CD4-positive, alpha-beta T cell (primary cell): ENCODE measurements at places on chromosomes 2 and 18. TPM values are rescaled to one million over a fixed set of nuclear protein-coding genes. Genes with fewer than 3 reads are reported as not detected.

NCKAP5 gene
- not detected for total RNA-seq

ALPP gene
- not detected for total RNA-seq

SNORC gene
- 1.2 TPM for total RNA-seq

RAB31 gene
- total RNA-seq: 1.3 TPM

BOK gene
- not detected for total RNA-seq

LAMA3 gene
- not detected for total RNA-seq

DNA sequence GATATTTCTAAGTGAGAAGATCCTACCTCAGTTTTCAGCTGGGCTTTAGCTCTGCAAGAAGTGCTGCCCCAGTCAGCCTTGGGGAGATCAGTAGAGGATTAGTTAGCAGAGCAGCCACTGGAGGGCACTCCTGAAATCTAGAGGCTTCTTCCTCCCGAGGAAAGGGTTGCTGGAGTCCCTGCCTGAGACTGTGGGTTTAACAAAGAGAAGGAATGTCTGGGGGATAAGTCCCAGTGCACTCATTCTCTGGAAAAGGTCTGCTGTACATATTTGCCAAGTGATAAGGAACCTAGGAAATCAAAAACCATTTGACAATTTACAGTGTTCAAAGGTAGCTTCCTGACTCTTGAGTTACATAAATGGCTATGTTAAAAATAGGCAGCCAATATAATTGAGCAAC lies 207.2 kb downstream of the SLC8A1 start:
- H3K4me1 ChIP-seq: no peaks in the 10 kb centered on the region
- H3K36me3 ChIP-seq: no peaks in the 10 kb centered on the region
- no peak overlapping the region for H3K4me3 ChIP-seq
- H3K27me3 ChIP-seq: no peaks in the 10 kb centered on the region
- DNase-seq: no peak

DNA sequence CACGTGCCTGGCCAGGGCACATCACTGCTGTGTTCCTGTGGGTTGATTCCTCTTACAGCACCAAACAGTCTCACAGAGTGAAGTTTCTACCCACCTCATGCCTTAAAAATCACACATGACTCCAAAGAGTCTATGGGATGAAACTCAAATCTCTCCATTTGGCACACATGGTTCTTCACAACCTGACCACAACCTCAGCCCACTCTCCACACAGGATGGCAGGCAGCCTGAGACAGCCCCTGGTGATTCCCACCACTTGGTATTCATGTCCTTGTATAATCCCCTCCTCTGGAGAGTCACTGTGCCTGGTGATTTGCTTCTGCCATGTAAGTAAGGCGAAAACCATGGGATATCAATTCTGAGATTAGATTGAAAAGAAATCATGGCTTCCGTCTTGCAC lies 46.2 kb downstream of the LBH start:
- H3K27me3 ChIP-seq: no peaks in the 10 kb centered on the region
- H3K4me3 ChIP-seq: no peak overlapping the region
- H3K4me1 ChIP-seq: no peaks in the 10 kb centered on the region
- H3K36me3 ChIP-seq: no peaks in the 10 kb centered on the region
- no peak overlapping the region for H3K27ac ChIP-seq

DNA sequence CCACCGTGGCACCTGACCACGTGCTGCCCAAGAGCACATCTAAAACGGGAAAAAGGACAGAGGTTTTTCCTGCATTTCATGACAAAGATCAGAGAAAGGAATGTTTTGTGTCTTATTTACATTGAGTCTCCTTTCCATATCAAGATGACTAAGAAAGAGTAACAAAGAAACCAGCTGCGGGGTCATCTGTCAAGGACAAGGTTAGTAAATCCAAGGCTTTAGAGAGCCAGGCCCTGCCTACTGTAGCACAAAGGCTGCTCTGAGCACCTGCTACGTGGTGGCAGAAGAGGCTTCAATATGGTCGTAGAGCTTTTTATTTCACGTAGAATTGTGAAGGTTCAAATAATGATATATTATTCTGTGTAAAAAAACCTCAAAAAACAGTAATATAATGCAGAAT lies 51.0 kb downstream of the PRELID3A start:
- H3K4me3 ChIP-seq: no peak overlapping the region
- no peak overlapping the region for H3K27ac ChIP-seq
- H3K4me1 ChIP-seq: no peaks in the 10 kb centered on the region
- no peaks in the 10 kb centered on the region for H3K36me3 ChIP-seq

- peak overlapping the region; percentile 59 for H3K4me3 ChIP-seq
- no peaks in the 10 kb centered on the region for H3K36me3 ChIP-seq
- no peaks in the 10 kb centered on the region for H3K27me3 ChIP-seq
- no peak overlapping the region for H3K27ac ChIP-seq
Measured at GRCh38 chr2:101150306-101151145, 656 bp downstream of the TBC1D8 start.

DNA sequence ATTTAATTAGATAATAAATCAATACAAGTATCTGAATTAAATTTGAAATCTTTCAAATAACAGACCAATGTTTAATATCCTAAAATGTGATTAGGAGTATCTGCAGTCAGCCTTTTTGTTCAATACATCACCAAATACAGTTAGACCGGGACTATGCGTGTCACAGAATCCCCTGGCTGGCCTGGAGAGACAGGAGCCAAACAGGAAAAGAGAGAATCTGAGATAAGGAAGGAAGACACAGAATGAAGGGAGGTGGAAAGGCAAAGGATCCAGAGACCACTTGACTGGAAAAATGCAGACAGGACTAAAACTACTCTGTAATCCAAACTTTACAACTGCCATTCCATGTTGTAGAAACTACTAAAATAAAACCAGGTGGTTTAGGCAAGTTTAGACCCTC lies 66.3 kb downstream of the SIGLEC15 start:
- no peak for DNase-seq
- no peaks in the 10 kb centered on the region for H3K27me3 ChIP-seq

DNA sequence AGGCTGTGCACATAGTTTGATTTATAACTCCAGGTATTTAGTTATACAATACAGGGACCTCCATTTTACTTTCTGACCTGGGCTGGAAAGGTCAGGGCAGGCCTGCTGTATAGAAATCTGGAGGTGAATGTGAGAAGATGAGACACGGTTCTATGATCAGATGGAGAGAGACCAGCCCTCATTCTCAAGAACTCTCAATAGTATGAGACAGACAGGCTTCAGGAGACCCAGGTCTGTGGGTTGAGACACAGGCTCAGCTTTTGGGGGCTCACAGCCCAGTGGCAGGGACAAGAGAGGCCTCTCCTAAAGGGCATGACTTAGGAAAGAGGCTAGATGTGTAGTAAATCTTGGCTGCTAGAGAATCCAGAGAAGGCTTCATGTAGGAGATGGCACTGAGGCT lies 719 bp upstream of the ATP6V1B1 start:
- no peaks in the 10 kb centered on the region for H3K4me1 ChIP-seq
- H3K4me3 ChIP-seq: no peak overlapping the region

DNA sequence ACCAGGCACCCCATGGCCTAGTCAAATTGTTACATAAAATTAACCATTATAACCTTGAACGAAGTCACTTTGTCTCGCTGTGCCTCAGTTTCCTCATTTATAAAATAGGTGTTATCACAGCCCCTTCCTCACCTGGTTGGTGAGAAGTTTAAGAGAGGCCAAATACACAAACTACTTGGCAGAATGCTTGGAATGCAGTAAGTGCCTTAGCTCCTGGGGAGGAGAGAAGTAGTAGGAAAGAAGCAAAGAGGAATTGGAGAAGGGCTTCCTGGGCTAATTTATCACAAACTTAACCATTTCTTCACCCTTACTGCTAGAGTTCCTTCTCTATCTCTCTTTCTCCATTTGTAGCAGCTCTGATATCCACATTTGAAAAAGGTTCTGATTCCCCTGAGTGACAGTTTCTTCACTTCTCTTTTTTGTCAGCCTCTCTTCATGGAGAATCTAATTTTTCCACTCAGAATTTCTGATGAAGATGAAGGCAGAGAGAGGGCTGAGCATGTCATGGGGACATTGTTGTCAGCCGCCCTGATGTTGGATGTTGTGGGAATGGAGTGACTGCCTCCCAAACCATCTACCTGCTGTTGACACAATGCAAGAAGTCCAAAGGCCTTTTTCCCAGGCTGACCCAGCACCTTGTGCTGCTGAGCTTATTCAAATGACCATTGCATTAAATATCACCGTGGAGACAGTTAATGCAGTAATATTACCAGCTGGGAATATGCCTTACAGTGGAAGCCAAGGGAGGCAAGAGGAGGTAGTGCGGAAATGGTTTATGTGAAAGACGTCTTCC lies 60.4 kb downstream of the BOD1L2 start:
- no peak overlapping the region for H3K4me3 ChIP-seq
- peaks cover 5% of the 10 kb centered on the region for H3K4me1 ChIP-seq
- H3K27me3 ChIP-seq: no peaks in the 10 kb centered on the region
- H3K36me3 ChIP-seq: no peaks in the 10 kb centered on the region
- H3K27ac ChIP-seq: no peak overlapping the region

- H3K27me3 ChIP-seq: peaks cover 4% of the 10 kb centered on the region
- no peaks in the 10 kb centered on the region for H3K4me1 ChIP-seq
- H3K4me3 ChIP-seq: no peak overlapping the region
- no peaks in the 10 kb centered on the region for H3K36me3 ChIP-seq
- no peak overlapping the region for H3K27ac ChIP-seq
Measured at GRCh38 chr2:128390991-128391630, 72.4 kb upstream of the HS6ST1 start.

- H3K36me3 ChIP-seq: no peaks in the 10 kb centered on the region
- H3K4me3 ChIP-seq: no peak overlapping the region
- no peaks in the 10 kb centered on the region for H3K27me3 ChIP-seq
- no peaks in the 10 kb centered on the region for H3K4me1 ChIP-seq
- no peak overlapping the region for H3K27ac ChIP-seq
Measured at GRCh38 chr2:237314681-237315080, 99.3 kb downstream of the COL6A3 start.

DNA sequence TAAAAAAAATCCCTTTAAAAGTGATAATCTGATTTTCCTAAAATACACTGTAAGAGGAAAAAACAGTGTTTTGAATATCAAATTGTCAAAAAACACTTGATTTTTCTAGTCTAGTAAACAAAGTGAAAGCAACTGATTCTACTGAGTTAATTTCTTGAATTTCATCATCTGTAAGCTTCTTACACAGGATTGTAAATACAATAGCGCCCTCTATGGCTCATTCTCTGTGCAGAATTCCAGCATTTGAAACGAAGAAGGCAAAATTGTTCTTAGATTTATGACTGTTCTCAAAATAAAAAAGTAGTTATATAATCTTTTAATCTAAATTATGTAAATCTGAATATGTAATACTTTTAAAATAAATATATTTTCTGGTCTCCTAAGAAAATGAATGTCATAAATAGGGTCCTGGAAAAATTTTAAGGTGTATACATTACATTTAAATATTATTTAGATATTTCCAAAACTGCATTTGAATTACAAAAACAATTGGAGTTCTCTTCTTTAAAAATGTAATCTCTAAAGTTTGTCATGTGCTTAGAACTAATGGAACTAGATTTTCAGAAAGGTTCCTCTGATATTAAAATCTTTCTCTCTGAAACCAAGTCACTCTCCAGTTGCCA lies 176.9 kb upstream of the MC4R start:
- H3K36me3 ChIP-seq: no peaks in the 10 kb centered on the region
- H3K4me1 ChIP-seq: no peaks in the 10 kb centered on the region
- no peaks in the 10 kb centered on the region for H3K27me3 ChIP-seq

- no peak overlapping the region for H3K4me3 ChIP-seq
- no peaks in the 10 kb centered on the region for H3K36me3 ChIP-seq
- DNase-seq: no peak
Measured at GRCh38 chr2:173692068-173692467, 273.1 kb downstream of the SP3 start.

DNA sequence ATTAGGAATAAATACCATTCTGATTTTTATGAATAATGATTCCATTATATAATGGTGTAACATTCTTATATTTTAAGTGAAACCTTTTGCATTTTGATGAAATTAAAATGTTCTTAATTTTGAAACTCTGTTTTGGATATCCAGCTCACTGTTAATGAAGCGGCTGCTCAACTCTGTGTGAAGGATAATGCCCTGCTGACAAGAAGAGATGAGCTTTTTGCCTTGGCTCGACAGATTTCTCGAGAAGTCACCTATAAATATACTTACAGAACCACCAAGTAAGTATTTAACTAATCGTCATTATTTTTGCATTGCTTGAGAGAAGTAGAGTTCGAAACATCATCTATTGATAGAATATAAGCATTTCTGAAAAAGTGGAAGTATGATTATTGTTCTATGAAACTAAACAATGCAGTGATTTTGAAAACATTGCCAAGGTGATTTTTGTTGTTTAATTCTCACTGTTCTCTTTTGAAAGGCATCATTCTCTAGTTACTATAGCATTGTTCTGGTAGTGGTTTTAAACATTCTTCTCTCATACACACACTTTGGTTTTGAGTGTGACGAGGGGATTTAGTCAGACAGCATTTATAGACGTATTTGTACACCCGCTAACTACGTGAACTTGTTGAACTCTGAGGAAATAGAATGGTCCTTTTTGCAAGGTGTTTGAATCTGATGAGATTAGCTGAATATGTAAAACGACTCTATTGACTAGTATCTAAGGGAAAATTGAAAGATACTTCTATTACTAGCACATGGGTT lies 21.5 kb downstream of the NAB1 start:
- no peak overlapping the region for H3K4me3 ChIP-seq
- H3K4me1 ChIP-seq: peaks cover 11% of the 10 kb centered on the region
- no peak overlapping the region for H3K27ac ChIP-seq
- peak; percentile 68 for DNase-seq
- H3K36me3 ChIP-seq: peaks cover 12% of the 10 kb centered on the region

DNA sequence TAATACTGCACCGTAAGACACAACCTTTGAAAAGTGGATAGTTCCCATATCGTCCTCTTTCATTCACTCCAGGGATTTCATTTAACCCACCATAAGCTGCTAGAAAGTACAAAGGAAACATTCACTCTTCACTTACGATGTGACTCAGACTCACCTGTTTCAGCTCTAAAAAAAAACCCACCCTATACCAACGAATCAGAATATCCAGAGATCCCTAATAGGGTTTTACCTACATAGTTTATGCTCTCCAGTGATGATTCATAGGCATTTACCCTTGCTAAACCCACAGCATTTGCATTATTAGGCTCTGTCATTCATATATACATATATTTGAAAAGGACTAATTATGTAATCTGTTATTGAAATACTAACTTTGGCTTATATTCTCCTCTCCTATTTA lies 60.2 kb downstream of the PRPF40A start:
- H3K4me3 ChIP-seq: no peak overlapping the region
- no peaks in the 10 kb centered on the region for H3K4me1 ChIP-seq
- no peaks in the 10 kb centered on the region for H3K27me3 ChIP-seq
- DNase-seq: no peak
- H3K27ac ChIP-seq: no peak overlapping the region
- peaks cover 84% of the 10 kb centered on the region for H3K36me3 ChIP-seq

DNA sequence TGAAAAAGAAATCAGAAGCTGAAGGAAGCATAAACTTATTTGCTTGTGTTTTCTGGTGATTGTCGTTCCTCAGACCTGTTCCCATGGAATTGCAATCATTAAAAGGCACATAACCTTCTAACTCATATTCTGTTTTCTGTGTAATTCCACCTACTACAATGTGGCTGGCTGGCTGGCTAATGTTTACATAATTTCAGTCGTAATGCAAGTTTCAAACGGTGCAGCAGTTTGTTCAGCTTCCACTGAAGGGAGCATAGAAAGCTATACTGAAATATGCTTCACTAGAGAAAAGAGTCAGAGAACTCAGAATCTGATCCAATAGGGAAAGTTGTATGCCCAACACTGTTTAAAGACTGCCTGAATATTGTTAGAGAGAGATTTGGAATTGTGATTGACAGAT lies 27.1 kb upstream of the SCN7A start:
- H3K27me3 ChIP-seq: no peaks in the 10 kb centered on the region
- H3K36me3 ChIP-seq: no peaks in the 10 kb centered on the region
- H3K27ac ChIP-seq: no peak overlapping the region
- H3K4me1 ChIP-seq: no peaks in the 10 kb centered on the region
- no peak overlapping the region for H3K4me3 ChIP-seq

GRCh38 chr2:98470851-98471255 lies 26.2 kb downstream of the INPP4A start:
- H3K4me3 ChIP-seq: no peak overlapping the region
- DNase-seq: no peak
- H3K27me3 ChIP-seq: no peaks in the 10 kb centered on the region
- no peak overlapping the region for H3K27ac ChIP-seq
- H3K4me1 ChIP-seq: peaks cover 95% of the 10 kb centered on the region
